MCF 10A (cell line): ENCODE measurements at places on chromosomes 6 and 20. TPM values are rescaled to one million over a fixed set of nuclear protein-coding genes. Genes with fewer than 3 reads are reported as not detected.

Gene HAO1
- not detected in 2 replicates for total RNA-seq

Gene CNR1
- total RNA-seq: 0.16 TPM in 1 of 2 replicates, not detected in the other

Gene BCAS1
- not detected in 2 replicates for total RNA-seq

Gene LY6G6C
- 0.32 TPM in 1 of 2 replicates, not detected in the other for total RNA-seq

Gene SYCP2
- total RNA-seq: 0.35 and 0.61 TPM in 2 replicates

- DNase-seq: peak; percentile 71
- H3K27ac ChIP-seq: peak overlapping the region; percentile 85
- peaks cover 28% of the 10 kb centered on the region for H3K4me1 ChIP-seq
- H3K36me3 ChIP-seq: no peaks in the 10 kb centered on the region
These were observed 29.0 kb downstream of the ARMC2 start for GRCh38 chr6:108877046-108877751.

- DNase-seq: no peak
- no peak overlapping the region for H3K4me3 ChIP-seq
- H3K4me1 ChIP-seq: no peaks in the 10 kb centered on the region
- no peak overlapping the region for H3K27ac ChIP-seq
- no peaks in the 10 kb centered on the region for H3K36me3 ChIP-seq
- no peaks in the 10 kb centered on the region for H3K27me3 ChIP-seq
These were observed 6.4 kb upstream of the LY86 start for GRCh38 chr6:6582131-6582530.

DNA sequence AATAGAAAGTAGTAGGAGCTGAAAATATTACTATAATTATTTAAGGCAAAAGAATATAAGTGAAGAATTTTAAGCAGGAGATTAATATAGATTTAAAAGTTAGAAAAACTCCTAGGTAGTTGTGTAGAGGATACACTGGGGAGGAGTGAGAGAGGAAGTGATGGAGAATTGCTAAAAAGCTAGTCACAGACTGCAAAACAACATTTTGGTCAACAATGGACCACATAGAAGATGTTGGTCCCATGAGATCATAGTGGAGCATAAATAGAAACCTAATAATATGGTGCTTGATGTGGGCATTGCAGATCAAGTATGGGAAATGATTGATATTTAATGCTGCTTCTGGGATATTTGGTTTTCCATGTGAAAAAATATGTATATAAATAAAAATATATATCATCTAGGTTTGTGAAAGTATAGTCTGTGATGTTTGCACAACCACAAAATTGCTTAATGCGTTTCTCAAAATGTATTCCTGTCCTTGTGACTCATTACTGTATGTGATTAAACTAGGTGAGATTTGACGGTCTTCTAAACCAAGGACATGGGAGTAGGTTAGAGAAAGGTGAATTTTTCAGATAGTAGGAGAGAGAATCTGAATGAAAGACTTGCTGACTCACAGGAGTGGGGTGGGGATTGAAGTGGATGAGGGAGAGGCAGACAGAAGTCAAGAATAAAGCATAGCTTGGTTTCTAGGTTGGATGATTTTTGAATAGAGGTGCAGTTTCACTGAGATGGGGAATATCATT, 174.0 kb downstream of the BCKDHB start:
- peak; percentile 76 for DNase-seq
- no peak overlapping the region for H3K4me3 ChIP-seq
- H3K36me3 ChIP-seq: peaks cover under 1% of the 10 kb centered on the region
- H3K4me1 ChIP-seq: peaks cover 16% of the 10 kb centered on the region
- H3K27me3 ChIP-seq: no peaks in the 10 kb centered on the region

GRCh38 chr6:167827583-167828324, 1.0 kb downstream of the AFDN start:
- no peaks in the 10 kb centered on the region for H3K27me3 ChIP-seq
- peaks cover 26% of the 10 kb centered on the region for H3K4me1 ChIP-seq
- peak overlapping the region; percentile 92 for H3K27ac ChIP-seq
- H3K36me3 ChIP-seq: no peaks in the 10 kb centered on the region

DNA sequence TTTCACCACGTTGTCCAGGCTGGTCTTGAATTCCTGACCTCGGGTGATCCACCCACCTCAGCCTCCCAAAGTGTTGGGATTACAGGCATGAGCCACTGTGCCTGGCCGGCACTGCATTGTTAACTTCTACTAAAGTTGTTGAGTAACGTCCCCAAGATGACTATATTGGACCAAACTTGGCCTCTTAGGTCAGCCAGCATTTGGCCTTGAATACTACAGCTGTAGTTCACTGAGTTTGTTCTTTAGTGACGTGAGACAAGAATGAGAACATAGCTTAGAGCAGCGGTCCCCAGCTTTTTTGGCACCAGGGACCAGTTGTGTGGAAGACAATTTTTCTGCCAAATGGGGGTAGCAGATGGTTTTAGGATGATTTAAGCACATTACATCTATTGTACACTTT, 237.1 kb downstream of the TBC1D7 start:
- no peak overlapping the region for H3K4me3 ChIP-seq
- peaks cover 15% of the 10 kb centered on the region for H3K27me3 ChIP-seq
- H3K4me1 ChIP-seq: no peaks in the 10 kb centered on the region
- no peak overlapping the region for H3K27ac ChIP-seq
- DNase-seq: no peak
- H3K36me3 ChIP-seq: peaks cover 5% of the 10 kb centered on the region
